ENCODE measurements at places on chromosomes 2 and 18.

DNA sequence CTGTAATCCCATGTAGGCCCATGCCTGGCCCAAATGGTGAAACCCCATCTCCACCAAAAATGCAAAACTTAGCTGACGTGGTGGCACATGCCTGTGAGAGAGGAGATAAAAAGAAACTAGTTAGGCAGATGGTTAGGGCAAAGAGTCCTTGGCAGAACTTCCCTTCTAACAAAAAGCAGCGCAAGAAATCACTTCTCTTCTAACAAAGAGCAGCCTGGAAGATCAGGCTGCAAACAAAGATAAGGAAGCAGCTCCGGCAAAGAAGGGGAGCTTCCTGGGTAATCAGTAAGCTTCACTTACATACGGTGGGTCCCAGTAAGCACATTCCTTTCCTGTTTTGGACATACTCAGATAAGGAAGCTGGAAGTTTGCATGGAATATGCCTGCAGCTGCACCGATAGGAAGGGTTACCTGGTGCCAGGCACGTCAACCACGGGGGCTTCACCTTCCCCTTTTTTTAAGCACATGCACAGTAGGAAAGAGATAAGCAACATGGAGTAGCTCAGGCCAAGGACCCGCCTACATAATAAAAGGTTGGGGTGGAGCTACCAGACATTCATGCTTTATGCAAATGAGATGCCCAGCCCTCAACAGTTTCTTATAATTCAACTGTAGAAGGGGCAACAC is 61.0 kb upstream of the SLC25A52 start:
- no peak for DNase-seq

GRCh38 chr2:133369901-133370658 is 198.2 kb downstream of the NCKAP5 start:
- DNase-seq, result no peak

GRCh38 chr2:161121622-161122021 is 38.6 kb upstream of the TANK start:
- no peak for DNase-seq

- no peak for DNase-seq
Measured at GRCh38 chr2:148796735-148797512, 78.1 kb upstream of the KIF5C start.

- no peak for DNase-seq
Measured at GRCh38 chr18:21672521-21673267, 31.9 kb downstream of the ABHD3 start.

DNA sequence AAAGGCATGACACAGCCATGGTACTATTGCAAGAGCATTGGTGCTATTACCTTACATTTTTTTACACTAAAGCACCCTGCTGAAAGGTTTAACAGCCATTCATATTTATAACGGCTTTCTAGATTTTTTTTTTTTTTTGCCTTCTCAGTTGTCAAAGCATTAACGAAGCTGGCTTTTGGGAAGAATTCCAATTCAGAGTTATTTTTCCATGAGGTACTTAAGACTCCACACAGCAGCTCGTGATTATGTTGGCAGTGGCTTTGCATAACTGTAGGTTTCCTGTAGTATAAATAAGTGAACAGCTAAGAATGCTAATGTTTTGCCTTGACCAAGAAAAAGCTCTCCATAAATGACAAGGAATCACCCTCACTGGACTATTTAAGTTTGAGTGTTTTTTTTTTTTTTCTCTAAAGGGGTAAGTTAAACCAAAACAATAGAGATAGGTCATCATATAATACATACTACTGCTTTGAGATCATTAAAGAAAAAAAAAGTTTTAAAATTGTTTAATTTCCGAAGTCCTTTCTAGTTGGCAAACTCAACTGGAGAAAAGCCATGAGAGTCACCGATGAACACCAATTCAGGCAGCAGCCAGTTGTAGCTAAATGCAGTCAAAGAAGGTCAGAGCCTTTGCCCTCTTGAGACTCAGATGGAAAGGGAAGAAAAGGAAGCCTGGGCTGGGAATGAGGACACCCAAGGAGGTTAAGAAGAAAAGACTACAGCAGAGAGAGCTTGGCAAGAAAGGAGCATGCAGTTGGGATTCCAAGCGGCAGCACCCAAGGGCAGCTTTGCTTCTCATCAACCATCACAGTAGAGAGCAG is 187.4 kb upstream of the NCKAP5 start:
- no peak for DNase-seq

DNA sequence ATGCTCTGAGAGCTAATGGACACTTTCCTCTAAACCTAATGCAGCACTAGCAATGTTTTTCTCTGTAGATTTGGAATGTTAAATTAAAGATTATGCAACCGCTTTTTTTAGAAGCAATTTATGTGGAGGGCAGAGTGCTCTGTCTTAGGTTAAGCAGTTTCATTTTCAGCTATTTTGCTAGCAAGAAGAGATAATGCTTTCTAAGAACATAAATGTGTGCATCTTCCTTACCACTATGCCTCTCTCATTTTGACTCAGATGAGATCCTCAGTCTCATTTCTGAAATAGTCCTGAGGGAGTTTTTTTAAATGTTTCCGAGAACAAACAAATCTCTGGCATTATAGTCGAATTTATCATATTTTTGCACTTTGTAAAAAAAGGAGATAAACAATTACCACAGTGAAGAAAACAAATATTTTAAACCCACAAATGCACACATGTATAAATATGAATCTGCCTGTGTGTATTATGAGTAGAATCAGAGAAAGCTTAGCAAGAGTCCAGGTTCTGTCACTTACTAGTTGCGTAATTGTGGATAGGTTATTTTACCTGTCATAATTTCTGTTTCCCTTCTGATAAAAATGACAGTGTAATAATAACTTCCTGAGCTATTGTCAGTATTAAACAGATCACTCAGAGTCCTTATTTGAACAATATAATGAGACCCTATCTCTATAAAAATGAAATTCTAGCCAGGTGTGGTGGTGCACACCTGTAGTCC is 207.7 kb upstream of the CRIM1 start:
- DNase-seq, result no peak

DNA sequence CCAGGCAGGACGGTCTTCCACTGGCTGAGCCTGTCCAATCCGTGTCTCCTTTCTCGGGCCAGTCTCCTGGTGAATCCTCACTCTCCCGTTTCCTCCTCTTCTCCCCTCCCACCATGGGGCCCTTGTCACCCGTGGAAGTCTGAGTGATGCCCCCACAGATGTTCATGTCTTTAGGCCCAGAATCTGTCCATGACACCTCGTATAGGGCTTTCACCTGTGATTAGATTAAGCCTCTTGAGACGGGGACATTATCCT is 193.5 kb downstream of the ZFP36L2 start:
- no peak for DNase-seq

Data from stimulated activated CD8-positive, alpha-beta memory T cell treated with anti-CD3 and anti-CD28 coated beads, Interleukin-7, amount 100 ng/mL, for 48 hours (primary cell).